ENCODE measurements at places on chromosomes 3 and 15. TPM values are rescaled to one million over a fixed set of nuclear protein-coding genes. Genes with fewer than 3 reads are reported as not detected.

SLITRK3 gene
- total RNA-seq, result not detected

GRCh38 chr3:197363553-197364409, 65.4 kb upstream of the DLG1 start:
- no peaks in the 10 kb centered on the region for H3K36me3 ChIP-seq
- no peaks in the 10 kb centered on the region for H3K27me3 ChIP-seq
- DNase-seq, result no peak

DNA sequence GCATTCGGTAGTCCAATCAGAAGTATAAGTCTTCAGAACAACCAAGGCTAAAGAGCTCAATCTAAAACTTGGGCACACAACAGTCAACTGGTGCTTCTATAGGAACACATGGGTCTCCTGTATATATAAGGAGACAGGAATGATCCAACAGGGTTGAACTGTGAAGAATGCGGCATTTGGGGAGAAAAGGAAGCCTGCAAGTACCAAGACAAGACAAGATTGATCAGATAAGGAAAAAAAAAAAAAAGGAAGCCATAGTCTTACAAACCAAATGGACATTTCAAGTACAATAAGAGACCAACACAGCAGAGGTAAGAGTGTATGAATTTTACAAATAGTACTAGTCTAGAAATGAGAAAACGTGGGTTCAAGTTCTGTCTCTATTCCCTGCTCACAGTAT, 6.5 kb downstream of the CPEB1 start:
- H3K36me3 ChIP-seq, result no peaks in the 10 kb centered on the region
- H3K4me1 ChIP-seq, result no peaks in the 10 kb centered on the region
- H3K27me3 ChIP-seq, result peaks cover 44% of the 10 kb centered on the region
- no peak for DNase-seq
- H3K4me3 ChIP-seq, result no peak overlapping the region

CCRL2 gene
- 10.6 TPM for total RNA-seq

TJP1 gene
- total RNA-seq, result not detected

MYO1E gene
- 1.5 TPM for total RNA-seq
